NCI-H2029 treated with DMSO at 0.1 percent for 48 hours (cell line): ENCODE measurements at places on chromosomes 3 and 15.

GRCh38 chr3:178217479-178217878 is 318.8 kb upstream of the KCNMB2 start:
- DNase-seq = no peak

DNA sequence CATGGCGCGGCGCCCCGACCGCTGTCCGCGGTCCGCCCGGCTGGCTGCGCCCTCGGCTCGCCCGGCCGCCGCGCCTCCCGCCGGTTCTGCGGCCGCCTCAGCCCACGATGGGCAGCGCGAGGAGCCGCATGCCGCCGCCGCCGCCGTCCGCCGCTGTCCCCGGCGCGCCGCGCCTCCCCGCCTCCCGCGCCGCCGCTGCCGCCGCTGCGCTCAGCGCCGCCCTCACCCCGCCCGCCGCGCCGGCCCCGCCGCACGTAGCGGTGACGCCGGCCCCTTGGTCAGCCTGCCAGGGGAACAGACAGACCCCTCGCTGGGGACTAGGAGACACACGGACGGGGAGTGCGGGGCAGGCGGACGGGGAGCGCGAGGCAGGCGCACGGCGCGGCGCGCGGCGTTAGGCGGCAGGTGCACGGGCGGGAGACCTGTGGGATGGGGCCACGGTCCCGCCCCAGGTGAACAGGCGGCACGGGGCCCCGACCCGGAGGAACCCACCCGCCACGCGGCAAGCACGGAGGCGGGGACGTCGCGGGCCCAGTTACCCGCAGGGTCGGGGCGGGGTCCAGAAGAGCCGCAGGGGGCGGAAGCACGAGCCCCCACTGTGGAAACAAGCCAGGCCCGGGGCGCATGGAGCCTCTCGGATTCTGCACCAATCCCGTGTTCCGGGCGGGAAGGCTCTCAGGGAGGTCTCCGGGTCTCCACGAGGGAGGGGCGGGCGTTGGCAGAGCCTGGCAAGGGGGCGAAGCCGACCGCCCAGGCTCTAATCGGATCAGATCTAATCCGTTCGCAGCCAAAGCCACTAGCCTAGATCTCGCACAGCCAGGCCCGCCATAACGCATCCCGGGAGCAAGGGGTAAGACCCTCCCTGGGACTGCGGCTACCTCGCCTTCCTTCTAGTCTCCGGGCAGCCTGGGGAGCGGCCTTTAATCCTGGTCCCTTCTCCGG is at the start of gene CSPG5:
TSS of gene CSPG5 (minus strand) at position 175 of the 942 bp plus-strand sequence. CDS start at position 3, 172 bp downstream.
- no peak for DNase-seq

GRCh38 chr3:172135820-172136219 is 96.4 kb downstream of the FNDC3B start:
- DNase-seq = no peak

- DNase-seq = no peak
These were observed 153.4 kb downstream of the FBLN2 start for GRCh38 chr3:13702286-13702685.

GRCh38 chr3:185931777-185932612 is 5.8 kb downstream of the TRA2B start:
- DNase-seq = no peak

- DNase-seq = no peak
These were observed 106.9 kb downstream of the LRRN1 start for GRCh38 chr3:3906171-3906570.

GRCh38 chr15:68201153-68201878 is 3.8 kb downstream of the CALML4 start:
- no peak for DNase-seq

- DNase-seq = no peak
These were observed 465.8 kb upstream of the ROBO1 start for GRCh38 chr3:80233576-80233975.

GRCh38 chr3:23219117-23219516 is 16.0 kb downstream of the UBE2E2 start:
- no peak for DNase-seq

DNA sequence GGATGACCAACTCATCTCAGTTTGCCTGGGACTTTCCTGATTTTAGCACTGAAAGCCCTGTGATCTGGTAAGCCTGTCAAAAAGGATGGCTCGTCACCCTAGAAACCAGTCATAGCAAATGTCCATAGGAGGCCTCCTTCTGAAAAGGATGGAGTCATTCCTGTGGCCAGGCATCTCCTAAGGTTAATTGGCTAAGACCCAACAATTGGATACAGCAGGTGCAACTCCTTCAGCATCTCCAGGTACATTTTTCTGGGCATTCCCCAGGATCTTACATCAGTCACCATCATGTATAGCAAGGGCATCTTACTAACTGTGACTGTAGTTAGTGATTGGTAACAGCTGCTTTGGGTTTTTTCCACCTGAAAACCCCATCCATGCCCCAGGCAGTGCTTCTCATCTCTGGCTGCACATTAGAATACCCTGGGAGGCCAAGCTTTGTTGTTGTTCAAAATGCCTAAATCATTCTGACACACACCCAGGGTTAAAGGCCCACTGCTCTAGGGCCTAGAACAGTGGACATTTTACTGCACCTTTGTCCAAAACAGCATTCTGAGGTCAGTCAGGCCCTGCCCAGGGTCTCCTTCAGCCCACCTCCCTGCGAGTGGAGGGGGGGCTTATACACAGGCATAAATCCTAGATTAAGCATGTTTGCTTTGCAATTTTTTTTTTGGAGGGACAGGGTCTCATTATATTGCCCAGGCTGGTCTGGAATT is 28.3 kb upstream of the GALNT15 start:
- DNase-seq = no peak

DNA sequence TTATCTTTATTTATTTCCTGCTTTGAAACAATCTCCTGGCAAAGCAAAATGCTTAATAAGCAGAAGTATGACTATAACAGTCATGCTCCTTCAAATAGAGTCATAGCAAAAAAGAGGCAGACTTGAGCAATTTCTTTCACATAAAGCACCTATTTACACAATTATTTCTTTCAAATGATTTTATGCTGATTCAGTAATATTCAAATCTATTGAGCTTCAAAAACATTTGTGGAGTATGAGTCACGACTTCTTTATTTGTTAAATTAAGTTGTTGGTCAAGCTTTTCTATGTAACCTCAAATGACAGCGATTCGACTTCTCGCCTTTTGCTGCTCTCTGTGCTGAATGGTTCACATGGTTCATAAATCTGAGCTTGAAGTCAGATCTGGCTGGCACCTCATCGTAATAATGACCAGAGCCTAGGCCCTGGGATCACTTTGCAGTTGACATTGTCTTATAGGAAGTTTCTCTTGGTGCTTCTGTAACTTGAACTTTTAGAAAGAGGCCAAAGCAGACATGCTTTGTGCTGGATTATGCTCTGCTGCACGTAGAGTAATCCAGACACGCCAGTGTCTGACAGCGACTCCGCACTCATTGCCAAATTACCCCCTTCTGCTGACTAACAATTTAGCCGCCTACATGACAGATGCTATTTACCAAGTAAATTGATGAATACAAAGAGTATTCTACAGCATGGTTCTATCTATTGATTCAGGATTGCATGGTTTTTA is 139.0 kb downstream of the MCTP2 start:
- DNase-seq = no peak

GRCh38 chr3:121988146-121988545 is 33.9 kb downstream of the ILDR1 start:
- no peak for DNase-seq

GRCh38 chr3:150968341-150969035 is 4.0 kb downstream of the CLRN1 start:
- DNase-seq = no peak

GRCh38 chr3:168262887-168263286 is 167.2 kb upstream of the GOLIM4 start:
- DNase-seq = no peak

GRCh38 chr15:41276831-41277230 is 45.8 kb downstream of the CHP1 start:
- no peak for DNase-seq

DNA sequence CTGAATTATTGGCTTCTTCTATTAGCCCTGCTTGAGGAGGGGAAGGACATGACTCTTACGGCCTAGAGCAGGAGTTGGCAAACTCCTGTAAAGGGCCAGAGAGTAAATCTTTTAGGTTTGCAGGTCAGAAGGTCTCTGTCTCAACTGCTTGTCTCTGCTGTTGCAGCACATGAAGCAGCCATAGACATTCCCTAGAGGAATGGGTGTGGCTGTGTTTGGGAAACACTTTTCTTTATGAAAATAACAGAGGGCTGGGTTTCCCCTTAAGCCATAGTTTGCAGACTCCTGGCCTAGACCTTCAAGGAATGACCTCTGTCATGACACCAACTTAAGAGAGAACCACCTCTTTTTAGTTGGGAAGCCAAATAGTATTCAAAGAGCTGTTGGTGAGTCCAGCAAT is 10.3 kb downstream of the TRAK1 start:
- no peak for DNase-seq

- DNase-seq = no peak
These were observed 64.6 kb downstream of the RPN1 start for GRCh38 chr3:128585974-128586373.

DNA sequence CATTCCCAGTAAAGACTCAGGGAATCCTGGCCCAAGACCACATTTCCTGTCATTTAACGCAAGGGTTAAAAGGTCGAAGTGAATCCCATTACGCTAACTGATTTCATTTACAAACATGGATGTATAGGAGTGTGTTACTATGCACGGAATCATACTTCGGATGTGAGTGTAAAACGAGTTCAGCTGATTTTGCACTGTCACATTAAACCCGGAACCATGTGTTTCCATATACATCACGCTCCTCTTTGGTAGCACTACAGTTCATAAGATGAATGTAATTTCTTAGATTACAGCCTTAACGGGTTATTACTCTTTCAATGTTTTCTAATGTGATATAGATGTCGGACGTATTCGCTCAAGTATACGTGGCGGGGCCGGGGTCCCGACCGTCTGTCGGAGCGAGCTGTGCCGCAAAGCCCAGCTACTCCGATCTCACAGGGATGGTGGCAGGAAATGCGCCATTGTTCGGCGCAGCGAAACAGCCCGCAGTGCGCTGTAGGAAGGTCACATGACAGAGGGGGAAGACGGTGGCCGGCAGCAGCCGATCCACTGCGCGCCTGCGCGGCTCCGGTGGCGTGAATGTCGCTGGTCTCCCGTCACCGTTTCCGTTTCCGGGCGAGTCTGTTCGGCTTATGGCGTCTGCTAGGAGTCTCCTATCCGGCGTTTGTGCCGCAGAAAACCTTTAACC is 97.3 kb downstream of the NPAP1 start:
- no peak for DNase-seq

- DNase-seq = no peak
These were observed 1234.7 kb downstream of the ROBO2 start for GRCh38 chr3:78274475-78275065.

- DNase-seq = no peak
These were observed 134.0 kb downstream of the LPP start for GRCh38 chr3:188287762-188288505.
